ENCODE measurements at places on chromosomes 5 and 9.

GRCh38 chr5:83740741-83741140 is 20.1 kb upstream of the HAPLN1 start:
- no peak for ATAC-seq

DNA sequence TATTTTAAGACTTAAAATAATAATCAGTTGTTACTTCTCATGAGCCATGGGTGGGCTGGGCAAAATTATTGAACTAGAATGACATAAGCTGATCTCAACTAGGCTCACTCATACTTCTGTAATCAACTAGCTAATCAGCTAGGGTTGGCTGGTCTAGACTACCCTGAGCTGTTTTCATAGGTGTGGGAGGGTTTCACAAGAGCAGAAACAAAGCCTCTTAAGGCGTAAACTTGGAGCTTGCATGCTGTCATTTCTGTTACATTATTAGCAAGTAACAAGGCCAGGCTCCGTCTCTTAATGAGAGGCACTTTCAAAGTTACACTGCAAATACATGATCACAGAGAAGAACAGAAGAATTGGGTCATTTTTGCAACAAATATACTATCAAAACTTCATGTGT is 57.2 kb upstream of the GHR start:
- ATAC-seq = no peak

DNA sequence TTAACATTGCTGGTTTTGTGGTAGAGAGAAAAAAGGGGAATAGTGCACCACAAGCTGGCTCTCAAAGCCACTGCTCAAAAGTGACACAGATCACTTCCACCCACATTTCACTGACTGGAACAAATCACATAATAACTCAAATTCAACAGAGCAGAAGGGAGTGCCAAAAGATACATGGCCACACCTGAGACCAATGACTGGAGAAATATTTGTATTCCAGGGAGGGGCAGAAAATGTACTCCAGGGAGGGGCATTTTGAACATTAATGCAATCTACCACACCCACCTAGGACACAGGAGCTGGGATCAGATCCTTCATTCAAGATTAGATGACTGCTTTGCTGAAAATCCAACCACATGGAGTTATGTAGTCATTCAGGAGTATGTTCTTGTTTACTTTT is 44.8 kb upstream of the ALDOB start:
- no peak for ATAC-seq

DNA sequence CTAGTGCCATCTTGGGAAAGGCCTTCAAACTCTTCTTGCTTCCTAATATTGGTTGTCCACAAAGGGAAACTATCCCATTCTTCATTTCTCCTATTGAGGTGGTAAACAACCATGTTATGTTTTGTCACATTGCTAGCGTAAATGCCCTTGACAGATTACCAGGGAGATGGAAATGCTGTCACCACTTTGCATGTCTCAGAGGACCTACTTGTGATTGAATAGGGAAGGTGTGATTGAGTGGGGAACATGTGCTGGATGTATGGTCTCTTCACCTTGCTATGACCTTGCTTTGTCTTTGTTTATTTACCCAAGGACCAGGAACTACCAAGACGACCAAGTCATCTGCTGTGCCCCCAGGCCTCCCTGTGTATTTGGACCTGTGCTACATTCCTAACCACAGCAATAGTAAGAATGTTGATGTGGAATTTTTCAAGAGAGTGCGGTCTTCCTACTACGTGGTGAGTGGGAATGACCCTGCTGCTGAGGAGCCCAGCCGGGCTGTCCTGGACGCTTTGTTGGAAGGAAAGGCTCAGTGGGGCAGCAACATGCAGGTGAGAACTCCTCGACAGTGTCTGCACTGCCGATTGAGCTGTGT is 96.1 kb downstream of the MAP1B start:
- ATAC-seq = no peak

DNA sequence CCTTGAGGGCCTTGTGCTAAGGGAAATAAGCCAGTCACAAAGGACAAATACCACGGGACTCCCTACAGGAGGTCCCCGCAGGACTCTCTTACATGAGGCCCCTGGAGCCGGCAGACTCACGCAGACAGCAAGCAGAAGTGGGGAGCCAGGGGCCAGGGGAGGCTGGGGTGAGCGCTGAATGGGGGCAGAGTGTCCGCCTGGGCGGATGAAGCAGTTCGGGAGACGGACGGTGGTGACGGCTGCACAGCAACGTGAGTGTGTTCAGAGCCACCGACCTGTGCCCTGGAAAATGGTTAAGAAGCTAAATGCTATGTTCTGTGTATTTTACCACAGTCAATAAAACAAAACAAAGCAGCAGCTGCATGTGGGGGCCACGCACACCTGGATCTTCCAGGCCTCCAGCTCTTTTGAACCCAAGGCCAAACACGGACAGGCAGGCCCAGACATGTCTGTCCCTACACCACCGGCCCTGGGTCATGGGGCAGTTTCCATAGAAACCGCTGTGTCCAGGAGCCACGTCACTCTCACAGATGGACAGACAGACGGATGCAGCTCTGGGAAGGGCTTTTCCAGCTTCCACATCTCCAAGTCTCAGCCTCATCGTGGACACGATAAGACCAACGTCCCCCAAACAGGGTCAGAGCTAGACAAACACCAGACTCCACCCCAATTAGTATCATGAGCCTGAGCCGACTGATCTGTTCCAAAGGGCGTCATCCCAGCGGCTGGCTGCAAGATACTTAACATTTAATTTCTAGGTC is 103.9 kb downstream of the VAV2 start:
- ATAC-seq = no peak

All from gastroesophageal sphincter (tissue), 4 donors.